ENCODE measurements at places on chromosomes 5 and 9. TPM values are rescaled to one million over a fixed set of nuclear protein-coding genes. Genes with fewer than 3 reads are reported as not detected.

Gene MCC
- total RNA-seq = 4.2 TPM

Gene TMEM215
- total RNA-seq = not detected

Gene PNPLA7
- total RNA-seq = 2.0 TPM

Gene CHD1
- total RNA-seq = 73.6 TPM

Gene IFNA13
- total RNA-seq = not detected

Gene NANS
- 33.2 TPM for total RNA-seq

Gene FOXD4L6
- total RNA-seq = not detected

Gene HTR1A
- not detected for total RNA-seq

Gene SLC34A3
- not detected for total RNA-seq

Gene GRM6
- not detected for total RNA-seq

Gene CNTNAP3
- not detected for total RNA-seq

Gene FOXD4L5
- not detected for total RNA-seq

Gene TAS2R1
- total RNA-seq = not detected

Gene IL7R
- 289 TPM for total RNA-seq

Gene ENTREP1
- not detected for total RNA-seq

Gene ROR2
- total RNA-seq = not detected

Gene EQTN
- total RNA-seq = not detected

Gene SHOC1
- total RNA-seq = not detected

Gene SLC25A2
- 0.35 TPM for total RNA-seq

Gene AMBP
- total RNA-seq = not detected

Gene GKAP1
- 4.0 TPM for total RNA-seq

Gene GDF9
- 0.29 TPM for total RNA-seq

Gene SLC34A1
- total RNA-seq = not detected

Gene NR2F1-AS1
- total RNA-seq = not detected

Gene TMEM252
- not detected for total RNA-seq
